ENCODE measurements at places on chromosomes 5 and 9.

- no peak for DNase-seq
Measured at GRCh38 chr5:378976-379742, 57.6 kb downstream of the AHRR start.

GRCh38 chr5:130034566-130035210, 130.4 kb downstream of the CHSY3 start:
- DNase-seq, result no peak

- DNase-seq, result no peak
Measured at GRCh38 chr5:1755321-1755949, 44.2 kb downstream of the MRPL36 start.

GRCh38 chr5:91150636-91151035, 232.5 kb downstream of the ARRDC3 start:
- no peak for DNase-seq

GRCh38 chr9:35792024-35792813, 828 bp downstream of the NPR2 start:
- no peak for DNase-seq

GRCh38 chr5:144333336-144333920, 162.8 kb downstream of the KCTD16 start:
- peak; percentile 13 for DNase-seq

GRCh38 chr5:163383754-163384153, 53.6 kb upstream of the CCNG1 start:
- no peak for DNase-seq

- DNase-seq, result no peak
Measured at GRCh38 chr5:159241946-159242552, 21.0 kb upstream of the UBLCP1 start.

- DNase-seq, result no peak
Measured at GRCh38 chr5:40733879-40734563, 21.7 kb downstream of the TTC33 start.

- no peak for DNase-seq
Measured at GRCh38 chr5:156155598-156155997, 171.4 kb upstream of the SGCD start.

- peak; percentile 4 for DNase-seq
Measured at GRCh38 chr5:135821802-135822201, 12.7 kb upstream of the SLC25A48 start.

- no peak for DNase-seq
Measured at GRCh38 chr9:130320723-130321481, 55.3 kb downstream of the HMCN2 start.

GRCh38 chr5:155285706-155286105, 272.2 kb downstream of the KIF4B start:
- no peak for DNase-seq

GRCh38 chr5:98064118-98064685, 709.3 kb upstream of the RGMB start:
- no peak for DNase-seq

GRCh38 chr9:86829496-86830046, 117.7 kb downstream of the GAS1 start:
- DNase-seq, result peak; percentile 28

DNA sequence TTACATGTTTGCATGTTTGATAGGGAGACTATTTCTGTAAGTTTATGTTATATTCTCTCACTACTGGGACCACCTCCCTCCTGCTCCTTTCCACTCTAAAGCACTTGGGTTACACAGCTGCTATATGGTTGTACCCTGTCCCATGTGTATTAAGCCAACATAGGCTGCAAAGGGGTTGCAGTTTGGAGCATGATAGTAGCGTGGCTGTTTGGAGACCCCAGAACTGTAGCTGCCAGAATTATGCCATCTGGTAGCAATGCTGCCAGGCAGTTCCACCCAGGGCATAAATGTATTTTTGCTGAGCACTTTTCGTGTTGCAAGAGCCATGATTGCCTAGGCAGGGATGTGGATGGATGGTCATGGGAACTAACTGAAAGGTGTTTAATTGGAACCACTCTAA, 81.8 kb downstream of the CNTLN start:
- no peak for DNase-seq

GRCh38 chr9:89919171-89919681, 314.4 kb downstream of the GADD45G start:
- no peak for DNase-seq

DNA sequence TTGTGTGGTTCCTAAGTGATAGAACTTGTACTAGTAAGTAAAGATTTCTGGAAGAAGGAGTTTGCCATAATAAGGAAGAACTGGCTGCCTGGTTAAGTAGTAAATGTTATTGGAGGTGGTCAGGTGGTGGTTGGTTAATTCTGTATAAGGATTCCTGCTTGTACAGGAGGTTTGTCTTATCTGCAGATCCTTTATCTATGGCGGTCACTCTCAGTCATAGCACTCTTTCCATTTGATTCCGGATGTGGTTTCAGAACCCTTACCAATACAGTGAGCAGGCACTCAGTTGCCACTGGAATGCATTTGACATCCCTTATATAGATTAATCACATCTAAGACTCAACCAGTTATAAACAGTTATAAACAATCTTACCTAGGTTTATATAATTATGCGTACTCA, 50.3 kb downstream of the RAD50 start:
- DNase-seq, result no peak

- peak; percentile 39 for DNase-seq
Measured at GRCh38 chr9:113511856-113512761, 48.6 kb downstream of the RGS3 start.

- DNase-seq, result no peak
Measured at GRCh38 chr5:167576897-167577296, 714.5 kb upstream of the WWC1 start.

GRCh38 chr9:14250794-14251153, 63.2 kb downstream of the NFIB start:
- no peak for DNase-seq

DNA sequence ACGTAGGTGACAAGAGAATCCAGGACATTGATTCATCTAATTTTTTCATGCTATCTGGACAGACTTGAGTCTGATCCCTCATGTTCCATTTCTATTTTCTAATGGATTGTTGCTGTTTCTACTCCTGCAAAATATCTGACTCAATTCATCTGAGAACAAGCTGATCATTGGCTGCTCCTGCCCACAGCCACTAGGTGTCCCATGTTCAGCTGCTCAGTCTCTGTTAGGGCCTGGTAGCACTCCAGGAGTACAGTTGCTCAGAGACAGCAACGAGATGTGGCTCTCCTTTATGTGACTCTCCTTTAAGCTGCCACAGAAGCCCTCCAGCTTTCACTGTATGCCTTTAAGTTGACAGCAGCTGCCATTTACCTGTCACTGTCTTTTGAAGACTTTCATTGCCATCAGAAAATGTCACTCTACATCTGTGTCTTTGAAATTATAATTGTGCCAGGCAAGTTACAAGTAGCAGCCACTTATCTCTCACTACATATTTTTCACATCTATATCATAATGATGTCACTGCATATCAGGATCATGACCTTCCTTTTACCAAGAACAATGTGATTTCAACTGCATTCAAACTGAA, 1944.2 kb upstream of the NUDT12 start:
- DNase-seq, result peak; percentile 9

DNA sequence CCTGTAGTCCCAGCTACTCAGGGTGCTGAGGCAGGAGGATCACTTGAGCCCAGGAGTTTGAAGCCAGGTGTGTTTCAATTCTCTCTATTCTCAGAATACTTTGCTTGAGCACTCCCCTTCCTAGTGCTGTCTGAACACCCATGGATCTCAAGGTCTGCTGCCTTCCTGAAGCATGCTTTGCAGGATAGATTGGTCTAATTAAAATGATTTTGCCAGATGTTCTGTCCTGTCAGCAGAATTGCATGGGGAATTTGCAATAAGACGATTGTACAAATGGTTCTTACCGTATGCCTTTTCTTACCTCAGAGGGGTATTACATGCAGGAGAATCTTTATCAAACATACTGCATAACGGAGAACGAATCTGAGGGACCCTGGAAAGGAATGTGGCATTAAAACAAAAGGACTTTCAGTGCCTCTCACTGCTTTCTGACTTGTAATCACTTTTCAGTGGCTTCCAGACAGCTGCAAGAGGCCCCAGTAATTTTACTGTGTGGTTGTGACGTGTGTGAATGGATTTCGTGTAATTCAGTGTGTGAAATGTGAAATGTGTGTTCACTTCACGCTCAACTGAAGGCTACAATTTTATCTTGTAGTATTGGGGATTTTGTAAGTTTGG, 587.2 kb upstream of the SEMA6A start:
- no peak for DNase-seq

DNA sequence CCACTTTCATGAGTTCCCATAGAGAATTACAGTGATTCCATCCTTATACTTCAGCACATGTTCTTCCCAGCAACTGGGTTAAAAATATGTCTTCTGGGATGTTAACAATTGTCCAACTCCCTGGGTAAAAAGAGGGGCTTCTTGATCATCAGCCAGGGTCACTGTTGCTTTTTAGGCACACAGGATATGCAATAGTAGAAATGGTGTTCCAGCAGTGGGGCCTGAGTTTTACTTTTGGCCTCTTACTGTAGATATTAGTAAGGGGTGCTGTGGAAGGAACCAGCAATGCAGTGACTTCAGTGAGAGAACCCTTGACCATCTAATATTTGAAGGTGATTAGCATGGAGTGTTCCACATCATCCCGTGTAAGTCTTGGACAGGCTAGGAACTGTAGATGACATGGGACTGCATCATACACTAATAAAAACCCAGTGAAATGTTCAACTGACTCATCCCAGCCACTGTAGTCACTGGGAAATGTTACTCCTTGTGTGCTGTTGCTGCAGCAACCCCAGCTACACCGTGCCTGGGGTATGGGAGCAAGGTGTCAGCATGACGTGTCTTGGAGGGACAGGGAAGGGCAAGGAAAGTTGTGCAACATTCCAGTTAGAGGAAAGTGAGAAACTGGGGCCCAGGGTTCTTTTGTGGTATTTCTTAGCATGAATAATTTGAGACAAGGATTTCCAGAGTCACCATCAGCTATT, 610.9 kb downstream of the RAB3C start:
- peak; percentile 87 for DNase-seq

DNA sequence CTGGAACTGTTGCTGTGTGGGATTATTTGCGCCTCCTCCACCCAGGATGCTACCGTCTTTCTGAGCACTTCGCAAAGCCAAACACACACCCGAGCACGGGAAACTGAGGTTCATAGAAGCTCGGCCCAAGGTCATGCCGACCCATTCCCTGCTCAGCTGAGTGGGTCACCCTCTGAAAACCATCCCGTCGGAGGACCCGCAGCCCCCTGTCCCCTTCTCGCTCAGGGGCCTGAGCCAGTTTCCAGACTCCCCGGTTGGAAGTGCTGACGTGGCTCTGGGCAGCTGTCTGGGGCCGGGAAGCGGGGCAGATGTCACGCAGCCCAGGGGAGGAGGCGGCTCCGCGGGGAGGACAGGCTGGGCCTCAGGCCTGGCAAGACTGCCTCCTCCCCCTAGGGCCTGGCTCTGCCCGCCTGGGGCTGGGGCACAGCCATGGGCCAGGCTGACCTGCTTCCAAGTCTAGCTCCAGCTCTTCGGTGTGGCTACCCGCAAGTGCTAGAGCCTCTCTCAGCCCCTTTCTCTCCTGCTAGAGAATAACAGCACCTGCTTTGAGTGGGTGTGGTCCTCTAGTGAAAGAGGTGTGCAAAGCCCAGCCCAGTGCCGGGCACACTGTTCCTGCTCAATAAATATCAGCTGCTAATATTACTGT, 9.9 kb upstream of the CXXC5 start:
- DNase-seq, result peak; percentile 92

- DNase-seq, result no peak
Measured at GRCh38 chr9:133058550-133059320, 3.0 kb upstream of the CEL start.

GRCh38 chr9:116539549-116539948, 147.6 kb upstream of the TRIM32 start:
- no peak for DNase-seq

- DNase-seq, result no peak
Measured at GRCh38 chr9:120780367-120780766, 12.8 kb downstream of the FBXW2 start.

DNA sequence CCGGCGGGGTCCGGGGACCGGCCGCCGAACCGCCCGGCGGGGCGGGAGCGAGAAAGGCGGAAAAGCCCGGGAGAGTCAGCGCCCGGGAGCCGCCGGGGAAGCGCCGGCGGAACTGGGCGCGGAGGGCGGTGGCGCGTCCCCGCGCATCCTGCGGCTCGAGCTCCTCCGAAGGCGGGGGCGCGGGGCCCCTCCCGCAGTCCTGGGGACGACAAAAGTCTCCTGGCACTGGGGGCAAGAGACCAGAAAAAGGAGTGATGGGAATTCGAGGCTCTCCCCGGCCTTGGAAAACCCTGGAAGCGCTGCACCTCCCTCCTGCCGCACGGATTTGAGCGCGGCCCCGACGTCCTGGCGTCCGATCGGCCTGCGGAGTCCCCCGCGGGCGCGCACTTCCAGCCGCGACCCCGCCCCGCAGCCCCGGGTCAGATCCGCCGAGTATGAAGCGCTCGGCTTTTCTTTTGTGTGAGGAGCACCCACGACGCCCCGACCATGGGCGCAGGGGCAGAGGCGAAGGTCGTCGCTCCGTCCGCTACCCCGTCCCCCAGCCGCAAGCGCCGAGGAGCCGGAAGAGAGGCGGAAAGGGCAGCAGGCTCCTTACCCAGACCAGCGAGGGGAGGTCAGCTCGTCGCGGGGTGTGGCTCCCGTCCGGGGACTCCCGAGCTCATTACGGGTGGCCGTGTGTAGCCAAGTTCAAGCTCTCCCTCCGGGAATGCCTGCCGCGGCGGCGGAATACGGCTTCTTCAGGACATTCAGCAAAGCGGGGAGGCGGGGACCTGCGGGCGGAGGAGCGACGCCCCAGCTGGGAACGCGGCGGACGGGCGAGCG, at the start of gene EPB41L4A:
EPB41L4A (minus strand) TSS at position 114 of the 822 bp plus-strand sequence. CDS start 238 bp downstream, outside the sequence.
- DNase-seq, result peak; percentile 48

DNA sequence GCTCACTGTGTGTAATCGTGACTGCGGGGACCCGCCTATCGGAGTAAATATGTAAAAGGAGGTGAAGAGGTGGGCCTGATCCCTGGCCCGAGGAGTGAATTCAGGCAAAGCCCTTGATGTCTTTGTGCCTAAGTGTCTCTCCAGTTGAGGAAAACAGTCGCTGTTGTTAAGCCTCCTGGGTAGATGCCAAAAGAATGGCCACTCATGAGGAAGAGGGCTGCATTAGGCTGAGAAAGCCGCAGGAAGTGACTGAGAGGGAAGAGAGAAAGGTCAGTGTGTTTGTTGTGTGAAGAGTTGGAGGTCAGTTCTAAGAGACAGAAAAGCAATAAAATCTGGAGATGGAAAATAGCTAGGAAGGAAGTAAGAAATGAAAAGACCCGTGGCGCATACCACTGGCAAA, 35.8 kb upstream of the PIP5K1B start:
- DNase-seq, result no peak

- no peak for DNase-seq
Measured at GRCh38 chr5:176608937-176609723, 826 bp downstream of the GPRIN1 start.

Measured in AG20443 (cell line).